ENCODE measurements at places on chromosomes 7 and 10.

- DNase-seq, result no peak
Observed at GRCh38 chr10:94129393-94130130, 135.8 kb downstream of the PLCE1 start.

DNA sequence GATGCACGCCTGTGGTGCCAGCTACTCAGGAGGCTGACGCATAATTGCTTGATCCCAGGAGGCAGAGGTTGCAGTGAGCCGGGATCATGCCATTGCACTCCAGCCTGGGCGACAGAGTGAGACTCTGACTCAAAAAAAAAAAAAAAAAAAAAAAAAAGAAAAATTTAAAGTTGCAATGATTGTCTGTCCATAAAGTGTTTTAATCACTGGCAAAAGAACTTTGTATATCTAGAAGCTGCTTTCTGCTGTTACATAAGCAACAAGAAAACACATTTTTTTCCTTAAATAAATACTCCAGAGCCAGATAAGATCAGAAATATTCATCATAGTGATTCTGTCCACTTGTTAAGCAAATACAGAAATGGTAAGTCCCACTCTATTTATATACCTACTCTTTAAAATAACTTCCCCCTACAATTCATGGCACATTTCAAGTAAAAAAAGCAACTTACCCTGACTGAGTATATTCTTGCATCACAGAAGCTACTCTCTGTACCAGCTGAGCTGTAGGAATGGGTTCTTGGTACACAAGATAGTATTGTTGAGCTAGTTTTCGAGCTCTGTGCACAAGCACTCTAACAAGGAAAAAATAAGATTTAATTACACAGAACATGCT is 7.6 kb downstream of the PSMA2 start:
- DNase-seq, result no peak

GRCh38 chr10:96973809-96974747 is 142.0 kb downstream of the LCOR start:
- DNase-seq, result no peak

DNA sequence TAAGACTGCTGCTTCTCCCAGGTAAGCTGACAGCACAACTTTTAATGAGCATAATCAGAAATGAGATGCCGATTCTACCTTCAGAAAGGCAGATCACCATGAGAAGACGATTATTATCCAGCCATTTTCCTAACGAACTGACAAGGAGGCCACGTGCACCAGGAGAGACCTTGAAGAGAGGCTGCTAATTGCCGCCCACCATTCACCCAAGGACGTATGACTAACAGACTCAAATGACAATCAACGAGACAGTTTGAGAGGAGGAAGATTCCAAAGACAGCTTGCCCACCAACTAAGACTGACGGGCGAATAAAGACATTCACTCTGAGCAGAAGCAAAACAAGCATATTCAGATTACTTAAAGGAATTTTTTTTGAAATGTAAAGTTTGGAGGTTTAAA is 301.9 kb upstream of the TAC1 start:
- DNase-seq, result no peak

DNA sequence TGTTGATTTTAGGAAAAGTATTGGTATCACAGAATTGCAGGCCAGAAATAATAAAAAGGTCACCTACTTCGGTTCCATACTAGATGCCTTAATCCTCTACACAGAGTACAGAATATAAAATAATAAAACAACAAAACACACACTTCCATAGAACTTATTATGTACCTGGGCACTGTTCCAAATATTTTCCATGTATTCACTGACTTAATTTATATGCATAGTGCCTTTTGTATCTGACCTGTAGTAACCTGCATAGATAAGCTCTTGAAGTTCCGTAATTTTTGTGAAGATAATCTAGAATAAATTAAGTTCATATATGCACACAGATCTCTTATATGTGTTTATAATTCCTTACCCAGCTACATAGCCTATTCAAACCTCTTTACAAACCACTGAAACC is 78.3 kb downstream of the RAPGEF5 start:
- no peak for DNase-seq

- DNase-seq, result no peak
Observed at GRCh38 chr10:113035732-113036312, 85.8 kb downstream of the TCF7L2 start.

- DNase-seq, result no peak
Observed at GRCh38 chr10:132835848-132836233, 49.9 kb upstream of the NKX6-2 start.

- no peak for DNase-seq
Observed at GRCh38 chr7:104230606-104231005, 22.8 kb upstream of the ORC5 start.

- no peak for DNase-seq
Observed at GRCh38 chr10:47237316-47238260, 62.4 kb upstream of the GDF10 start.

DNA sequence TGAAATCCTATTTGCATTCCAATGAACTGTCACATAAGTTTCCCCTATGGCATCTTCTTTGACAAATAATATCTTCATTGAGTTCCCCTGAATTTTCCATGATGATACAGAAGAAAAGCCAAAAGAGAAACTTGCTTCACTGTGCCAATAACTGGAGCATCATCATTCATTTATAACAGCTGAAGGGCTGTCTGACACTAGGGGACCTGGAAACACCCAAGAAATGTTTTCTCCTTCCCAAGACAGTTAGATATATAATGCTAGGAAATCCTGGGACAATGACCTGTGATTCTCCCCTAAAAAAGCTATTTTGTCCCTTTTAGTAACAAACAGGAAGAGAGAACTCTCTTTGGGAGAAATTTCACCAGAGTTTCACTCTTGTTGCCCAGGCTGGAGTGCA is 133.6 kb downstream of the SEMA3C start:
- no peak for DNase-seq

DNA sequence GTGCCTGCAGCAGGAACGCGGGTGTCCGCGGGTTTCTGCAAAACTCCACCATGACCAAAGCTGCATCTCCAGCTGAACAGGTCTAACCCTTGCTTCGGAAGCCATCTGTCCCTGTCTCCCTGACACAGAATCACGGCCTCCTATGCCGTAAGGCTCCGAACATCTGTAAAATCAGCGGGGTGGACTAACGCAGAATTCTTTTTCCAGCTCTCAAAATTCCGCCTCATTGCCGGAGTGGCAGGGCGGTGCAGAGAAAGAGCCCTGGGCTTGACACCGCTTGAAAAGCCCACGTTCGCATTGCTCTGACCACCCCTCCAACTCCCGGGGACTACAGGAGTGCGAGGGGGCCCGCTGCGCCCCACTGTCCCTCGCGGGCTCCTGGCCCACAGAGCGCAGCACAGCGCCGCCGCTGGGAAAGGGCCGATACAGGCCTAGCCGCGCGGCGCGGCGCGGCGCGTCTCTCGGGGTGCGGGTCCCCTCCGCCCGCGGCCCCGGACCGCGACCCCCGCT is 409 bp downstream of the DNMBP start:
- DNase-seq, result no peak

Data from neuronal stem cell (in vitro differentiated cells).